Natural killer cell (primary cell): ENCODE measurements at places on chromosomes 3 and 15. TPM values are rescaled to one million over a fixed set of nuclear protein-coding genes. Genes with fewer than 3 reads are reported as not detected.

The INSYN1 gene
- not detected for total RNA-seq

The CD276 gene
- total RNA-seq = not detected

The RBPMS2 gene
- 14.7 TPM for total RNA-seq

The DLEC1 gene
- 7.5 TPM for total RNA-seq

The CHRNA5 gene
- 0.42 TPM for total RNA-seq

- no peaks in the 10 kb centered on the region for H3K4me1 ChIP-seq
- no peak overlapping the region for H3K27ac ChIP-seq
- H3K36me3 ChIP-seq = no peaks in the 10 kb centered on the region
- no peak for DNase-seq
- no peak overlapping the region for H3K4me3 ChIP-seq
- no peaks in the 10 kb centered on the region for H3K27me3 ChIP-seq
Observed at GRCh38 chr3:81816473-81817250, 55.2 kb upstream of the GBE1 start.

GRCh38 chr3:53883008-53883407 is 1.1 kb upstream of the ACTR8 start:
- no peak overlapping the region for H3K27ac ChIP-seq
- peaks cover 11% of the 10 kb centered on the region for H3K4me1 ChIP-seq
- no peak for DNase-seq
- no peak overlapping the region for H3K4me3 ChIP-seq
- peaks cover 41% of the 10 kb centered on the region for H3K36me3 ChIP-seq
- H3K27me3 ChIP-seq = no peaks in the 10 kb centered on the region

DNA sequence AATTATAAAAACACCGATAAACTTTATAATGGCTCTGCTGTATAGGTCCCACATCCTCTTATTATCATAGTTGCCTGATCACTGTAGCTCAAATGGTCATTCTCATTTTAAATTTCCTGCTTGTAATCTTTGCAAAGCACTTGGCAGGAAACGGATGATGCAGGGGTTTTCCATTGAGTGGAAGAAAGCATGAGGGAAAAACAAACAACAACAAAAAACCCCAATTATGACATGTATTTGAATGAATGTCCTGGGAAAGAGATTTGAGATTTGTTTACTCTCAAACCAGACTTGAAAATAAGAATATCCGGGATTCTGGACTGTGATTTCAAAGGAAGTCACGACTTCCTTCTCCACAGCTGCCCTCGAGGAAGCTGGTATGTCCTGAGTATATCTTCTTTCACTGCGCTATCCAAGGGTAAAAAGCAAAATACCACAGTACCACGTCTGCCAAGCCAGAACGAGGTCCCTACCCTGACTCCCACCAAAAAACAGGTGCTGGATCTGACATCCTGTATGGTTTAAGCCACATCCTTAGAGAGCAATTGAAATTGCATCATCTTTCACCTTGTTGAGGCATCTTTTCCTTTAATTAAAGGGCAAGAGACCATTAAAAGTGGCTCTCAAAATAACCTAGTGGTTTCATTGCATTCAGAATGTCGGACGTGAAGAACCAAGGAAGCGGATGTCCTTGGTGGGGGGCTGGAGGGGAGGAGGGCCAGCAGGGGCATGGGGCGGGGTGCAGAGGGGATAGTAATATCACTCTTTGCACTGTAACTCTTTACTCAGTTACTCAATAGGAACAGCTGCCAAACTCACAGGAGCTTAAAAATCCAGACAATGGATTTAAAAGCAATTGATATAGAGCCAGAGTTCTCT is 13.5 kb upstream of the TIPIN start:
- H3K36me3 ChIP-seq = no peaks in the 10 kb centered on the region
- H3K27me3 ChIP-seq = no peaks in the 10 kb centered on the region
- H3K4me1 ChIP-seq = peaks cover 17% of the 10 kb centered on the region
- peak; percentile 61 for DNase-seq
- peak overlapping the region; percentile 25 for H3K4me3 ChIP-seq

DNA sequence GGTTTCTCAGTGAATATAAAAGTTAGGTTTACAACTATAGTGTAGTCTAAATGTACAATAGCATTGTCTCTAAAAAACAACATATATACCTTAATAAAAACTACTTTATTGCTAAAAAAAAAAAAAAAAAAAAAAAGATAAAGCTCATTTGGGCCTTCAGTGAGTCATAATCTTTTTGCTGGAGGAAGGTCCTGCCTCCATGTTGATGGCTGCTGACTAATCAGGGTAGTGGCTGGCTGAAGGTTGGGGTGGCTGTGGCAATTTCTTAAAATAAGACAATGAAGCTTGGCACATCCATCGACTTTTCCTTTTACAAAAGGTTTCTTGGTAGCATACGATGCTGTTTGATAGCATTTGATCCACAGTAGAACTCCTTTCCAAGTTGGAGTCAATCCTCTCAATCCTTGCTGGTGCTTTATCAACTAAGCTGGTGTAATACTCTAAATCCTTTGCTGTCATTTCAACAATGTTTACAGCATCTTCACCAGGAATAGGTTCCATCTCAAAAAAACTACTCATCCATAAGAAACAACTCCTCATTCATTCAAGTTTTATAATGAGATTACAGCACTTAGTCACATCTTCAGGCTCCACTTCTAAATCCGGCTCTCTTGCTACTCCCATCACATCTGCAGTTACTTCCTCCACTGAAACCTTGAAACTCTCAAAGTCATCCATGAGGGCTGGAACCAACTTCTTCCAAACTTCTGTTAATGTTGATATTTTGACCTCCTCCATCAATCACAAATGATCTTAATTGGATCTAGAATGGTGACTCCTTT is 13.3 kb downstream of the ZNF280D start:
- H3K4me1 ChIP-seq = no peaks in the 10 kb centered on the region
- H3K4me3 ChIP-seq = no peak overlapping the region
- H3K27ac ChIP-seq = no peak overlapping the region
- DNase-seq = no peak

GRCh38 chr3:80043226-80043625 is 275.4 kb upstream of the ROBO1 start:
- DNase-seq = no peak
- no peaks in the 10 kb centered on the region for H3K4me1 ChIP-seq
- H3K27me3 ChIP-seq = no peaks in the 10 kb centered on the region
- no peak overlapping the region for H3K4me3 ChIP-seq

DNA sequence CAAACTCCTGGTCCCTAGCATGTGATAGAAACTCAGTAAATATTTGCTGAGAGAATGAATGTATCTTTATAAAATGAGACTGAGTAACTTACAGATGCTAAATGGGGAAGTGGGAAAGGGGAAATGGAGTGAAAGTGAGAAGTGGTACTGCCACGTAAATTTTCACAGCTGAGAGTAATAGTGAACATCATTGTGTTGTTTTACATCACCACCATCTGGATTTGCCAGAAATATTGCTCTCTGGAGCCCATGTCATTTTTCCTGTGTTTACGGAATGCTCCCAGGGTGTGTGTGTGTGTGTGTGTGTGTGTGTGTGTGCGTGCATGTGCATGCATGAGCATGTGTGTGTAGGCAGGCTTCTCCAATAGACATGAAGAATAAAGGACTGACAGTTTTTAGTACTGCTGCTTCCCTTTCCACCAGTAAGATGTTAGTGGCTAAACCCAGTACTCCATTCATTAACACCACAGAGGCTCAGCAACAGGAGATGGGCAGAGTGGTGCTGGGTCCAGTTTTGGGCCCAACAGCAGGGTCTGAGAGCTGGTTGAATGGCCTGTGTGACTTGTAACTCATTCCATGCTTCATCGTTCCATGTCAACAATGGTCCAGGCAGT is 57.3 kb downstream of the DIPK2A start:
- H3K36me3 ChIP-seq = no peaks in the 10 kb centered on the region
- DNase-seq = peak; percentile 3
- no peaks in the 10 kb centered on the region for H3K4me1 ChIP-seq
- H3K27ac ChIP-seq = no peak overlapping the region
- no peak overlapping the region for H3K4me3 ChIP-seq
- H3K27me3 ChIP-seq = no peaks in the 10 kb centered on the region

DNA sequence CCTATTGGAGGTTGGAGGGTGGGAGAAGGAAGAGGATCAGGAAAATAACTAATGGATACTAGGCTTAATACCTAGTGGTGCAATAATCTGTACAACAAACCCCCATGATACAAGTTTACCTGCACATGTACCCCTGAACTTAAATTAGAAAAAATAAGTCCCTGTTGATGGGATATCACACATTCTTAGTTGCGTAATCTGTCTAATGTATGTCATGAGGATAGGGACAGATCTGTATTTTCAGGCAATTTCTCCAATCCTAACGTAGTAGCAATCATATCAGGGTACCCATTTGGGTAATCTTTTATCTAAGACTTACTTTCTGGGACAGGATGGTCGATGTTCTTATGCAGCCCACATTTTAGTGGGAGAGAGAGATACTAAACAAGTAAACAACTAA is 239.1 kb upstream of the AZI2 start:
- DNase-seq = no peak
- no peaks in the 10 kb centered on the region for H3K36me3 ChIP-seq
- H3K4me1 ChIP-seq = no peaks in the 10 kb centered on the region
- H3K27ac ChIP-seq = no peak overlapping the region

- no peaks in the 10 kb centered on the region for H3K36me3 ChIP-seq
- no peak overlapping the region for H3K27ac ChIP-seq
- no peak overlapping the region for H3K4me3 ChIP-seq
- H3K27me3 ChIP-seq = no peaks in the 10 kb centered on the region
- no peak for DNase-seq
Observed at GRCh38 chr3:88882121-88882520, 225.3 kb upstream of the EPHA3 start.

- no peak for DNase-seq
- no peak overlapping the region for H3K4me3 ChIP-seq
- H3K4me1 ChIP-seq = no peaks in the 10 kb centered on the region
- no peaks in the 10 kb centered on the region for H3K36me3 ChIP-seq
- H3K27ac ChIP-seq = no peak overlapping the region
Observed at GRCh38 chr3:106703524-106703923, 673.7 kb upstream of the CCDC54 start.

- H3K36me3 ChIP-seq = no peaks in the 10 kb centered on the region
- no peak overlapping the region for H3K4me3 ChIP-seq
- H3K27me3 ChIP-seq = no peaks in the 10 kb centered on the region
- peaks cover 23% of the 10 kb centered on the region for H3K4me1 ChIP-seq
Observed at GRCh38 chr15:64597477-64597822, 137.1 kb downstream of the ZNF609 start.

GRCh38 chr3:142837526-142837925 is 51.4 kb downstream of the PCOLCE2 start:
- H3K4me1 ChIP-seq = no peaks in the 10 kb centered on the region
- DNase-seq = no peak
- H3K27me3 ChIP-seq = peaks cover 7% of the 10 kb centered on the region
- H3K36me3 ChIP-seq = no peaks in the 10 kb centered on the region

GRCh38 chr15:70615435-70616310 is 147.7 kb downstream of the UACA start:
- no peaks in the 10 kb centered on the region for H3K4me1 ChIP-seq
- H3K27me3 ChIP-seq = no peaks in the 10 kb centered on the region
- H3K4me3 ChIP-seq = no peak overlapping the region
- H3K27ac ChIP-seq = no peak overlapping the region
- no peak for DNase-seq
- no peaks in the 10 kb centered on the region for H3K36me3 ChIP-seq

- H3K4me3 ChIP-seq = no peak overlapping the region
- H3K27ac ChIP-seq = no peak overlapping the region
- peak; percentile 34 for DNase-seq
- H3K4me1 ChIP-seq = no peaks in the 10 kb centered on the region
- H3K27me3 ChIP-seq = no peaks in the 10 kb centered on the region
Observed at GRCh38 chr3:198071602-198072287, 111.7 kb downstream of the LMLN start.

- no peak overlapping the region for H3K4me3 ChIP-seq
- no peaks in the 10 kb centered on the region for H3K27me3 ChIP-seq
- H3K4me1 ChIP-seq = no peaks in the 10 kb centered on the region
- H3K27ac ChIP-seq = no peak overlapping the region
- no peaks in the 10 kb centered on the region for H3K36me3 ChIP-seq
- no peak for DNase-seq
Observed at GRCh38 chr3:164524201-164524600, 554.1 kb downstream of the SI start.

GRCh38 chr15:96395687-96396086 is 65.2 kb downstream of the NR2F2 start:
- H3K27ac ChIP-seq = no peak overlapping the region
- no peaks in the 10 kb centered on the region for H3K36me3 ChIP-seq
- H3K4me1 ChIP-seq = no peaks in the 10 kb centered on the region
- H3K4me3 ChIP-seq = no peak overlapping the region
- H3K27me3 ChIP-seq = peaks cover 2% of the 10 kb centered on the region
